ENCODE measurements at places on chromosomes 2 and 18.

GRCh38 chr2:104092886-104093285 is 761.0 kb upstream of the POU3F3 start:
- DNase-seq: no peak

GRCh38 chr2:3292416-3292815 is 85.2 kb downstream of the EIPR1 start:
- no peak for DNase-seq

GRCh38 chr2:11716689-11717321 is 29.6 kb upstream of the LPIN1 start:
- no peak for DNase-seq

DNA sequence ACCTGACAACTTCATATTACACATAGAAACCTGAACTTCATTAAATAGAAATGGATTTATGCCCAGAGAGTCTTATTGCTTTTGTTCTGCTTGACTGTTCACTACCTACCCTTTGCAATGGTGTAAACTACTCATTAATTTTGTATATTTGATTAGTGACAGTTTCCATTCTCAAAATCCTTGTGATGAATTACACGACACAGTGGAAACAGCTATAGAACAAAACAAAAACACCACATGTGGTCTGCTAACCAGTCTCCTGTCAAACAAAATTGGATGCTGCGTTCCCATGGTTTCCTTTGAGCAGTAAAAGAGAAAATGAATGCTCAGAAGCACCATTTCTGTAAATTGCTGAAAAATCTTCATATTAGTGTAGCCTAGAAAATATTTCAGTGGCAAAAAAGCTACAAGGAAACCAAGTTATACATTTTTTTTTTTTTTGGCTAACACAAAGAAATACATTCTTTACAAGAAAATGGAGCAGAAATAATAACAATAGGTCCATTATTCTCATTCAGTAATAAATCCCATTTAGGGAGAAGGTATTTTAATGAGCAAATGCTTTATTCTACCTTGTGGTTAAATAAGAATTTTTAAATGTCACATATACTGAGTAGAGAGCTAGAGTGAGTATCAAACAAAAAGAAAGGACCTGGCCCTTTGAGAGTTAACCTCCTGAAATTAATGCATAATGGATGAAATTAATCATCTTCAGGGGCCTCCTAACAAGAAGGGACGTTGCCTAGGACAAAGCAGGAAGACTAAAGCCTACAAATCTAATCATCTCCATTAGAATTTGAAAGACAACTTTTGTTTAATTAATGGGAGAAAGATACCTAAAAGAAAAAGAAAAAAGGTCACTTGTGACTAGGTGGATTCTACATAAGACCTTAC is 355.1 kb upstream of the ZC3H15 start:
- DNase-seq: no peak

DNA sequence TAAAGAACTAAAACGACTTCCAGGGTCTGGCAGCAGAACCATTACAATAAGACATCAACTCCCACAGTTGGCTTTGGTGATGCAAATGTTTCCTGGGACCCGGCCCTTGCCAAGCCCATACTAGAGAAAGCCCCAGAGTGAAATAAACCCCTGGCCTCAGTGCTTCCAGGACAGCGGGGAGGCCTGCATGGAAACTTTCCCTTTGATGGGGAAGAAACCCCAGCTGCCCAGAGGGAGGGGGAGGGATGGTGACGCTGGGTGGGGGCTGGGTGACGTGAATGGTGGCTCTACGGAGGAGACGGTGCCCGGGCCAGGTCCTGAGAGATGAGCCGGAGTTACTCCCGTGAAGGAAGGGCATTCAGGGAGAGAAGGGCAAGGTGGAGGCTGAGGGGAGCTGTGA is 27.5 kb downstream of the INHBB start:
- no peak for DNase-seq

DNA sequence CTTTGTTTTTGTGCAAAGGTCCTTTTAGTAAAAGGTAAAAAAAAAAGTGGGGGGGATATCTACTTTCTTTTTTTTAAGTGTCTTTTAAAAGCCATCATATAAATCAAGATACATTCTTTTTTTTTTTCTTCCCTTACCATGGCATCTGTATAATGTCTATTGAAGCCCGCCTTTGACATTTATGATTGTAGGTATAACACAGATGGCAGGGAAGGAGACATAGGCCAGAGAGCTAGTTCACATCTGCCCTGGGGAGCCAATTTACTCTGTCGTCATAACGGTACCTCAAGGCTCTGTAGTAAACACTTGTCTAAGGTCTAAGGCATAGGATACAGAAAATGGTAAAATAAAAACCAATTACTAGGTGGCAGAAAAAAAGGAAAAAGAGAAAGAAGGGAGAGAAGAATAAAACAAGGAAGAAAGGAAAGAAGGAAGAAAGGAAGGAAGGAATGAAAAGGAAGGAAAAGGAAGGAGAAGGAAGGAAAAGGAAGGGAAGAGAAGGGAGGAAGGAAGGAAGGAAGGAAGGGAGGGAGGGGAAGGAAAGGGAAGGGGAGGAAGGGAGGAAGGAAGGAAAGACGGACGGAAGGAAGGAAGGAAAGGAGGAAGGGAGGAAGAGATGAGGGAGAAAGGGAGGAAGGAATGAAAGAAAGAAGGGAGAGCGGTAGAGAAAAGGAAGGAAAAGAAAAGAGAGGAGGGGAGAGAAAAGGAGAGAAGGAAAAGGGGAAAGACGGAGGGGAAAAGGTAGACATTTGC is 343.5 kb downstream of the RBM43 start:
- DNase-seq: no peak

DNA sequence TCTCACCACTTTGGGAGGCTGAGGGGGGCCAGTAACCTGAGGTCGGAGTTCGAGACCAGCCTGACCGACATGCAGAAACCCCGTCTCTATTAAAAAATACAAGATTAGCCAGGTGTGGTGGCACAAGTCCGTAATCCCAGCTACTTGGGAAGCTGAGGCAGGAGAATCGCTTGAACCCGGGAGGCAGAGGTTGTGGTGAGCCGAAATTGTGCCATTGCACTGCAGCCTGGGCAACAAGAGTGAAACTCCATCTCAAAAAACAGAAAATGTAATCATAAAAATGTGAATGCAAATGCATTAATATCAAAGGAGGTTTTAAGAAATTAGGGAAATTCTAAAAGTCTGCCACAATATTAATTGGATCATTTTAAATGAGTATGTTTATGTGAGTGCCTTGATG is 45.7 kb downstream of the ACTR2 start:
- no peak for DNase-seq

DNA sequence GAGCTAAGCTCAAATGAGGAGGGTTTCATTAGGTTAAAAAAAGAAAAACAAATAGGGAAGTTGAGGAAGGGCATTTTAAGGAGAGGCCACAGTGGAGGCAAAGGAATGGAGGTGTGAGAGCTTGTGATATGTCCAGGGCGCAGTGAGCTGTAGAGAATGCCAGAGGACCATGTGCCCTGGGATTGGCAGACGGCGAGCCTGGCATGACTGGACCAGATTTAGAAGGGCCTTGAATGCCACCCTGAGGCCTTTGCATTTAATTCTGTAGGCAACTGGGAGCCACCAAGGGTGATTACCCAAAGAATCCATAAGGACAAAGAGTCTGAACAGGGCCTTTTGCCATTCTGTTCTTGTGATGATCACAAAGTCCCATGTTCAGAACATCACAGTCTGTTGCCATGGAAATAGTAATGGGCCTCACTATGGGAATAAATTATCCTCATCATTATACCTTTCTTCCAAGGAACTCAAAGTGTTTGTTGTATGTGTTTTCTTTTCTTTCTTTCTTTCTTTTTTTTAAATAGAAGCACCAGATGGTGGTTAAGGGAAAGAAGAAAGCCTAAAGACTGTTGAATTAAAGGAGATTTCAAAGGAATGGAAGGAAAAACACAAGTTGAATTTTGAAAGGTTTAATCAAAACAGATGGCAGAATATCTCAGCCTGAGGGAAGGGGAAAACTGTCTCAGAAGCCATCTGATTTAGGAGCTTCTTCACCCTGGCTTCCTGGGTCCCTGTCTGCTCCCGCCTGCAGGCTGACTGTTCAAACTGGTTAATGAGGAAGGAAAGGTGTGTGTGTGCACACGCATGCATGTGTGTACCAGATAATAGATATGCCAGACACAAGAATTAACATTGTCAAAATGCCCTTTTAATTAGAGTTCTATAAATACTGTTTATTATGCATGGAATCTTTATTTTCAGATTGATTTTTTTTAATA is 31.6 kb upstream of the NCOA1 start:
- DNase-seq: no peak

DNA sequence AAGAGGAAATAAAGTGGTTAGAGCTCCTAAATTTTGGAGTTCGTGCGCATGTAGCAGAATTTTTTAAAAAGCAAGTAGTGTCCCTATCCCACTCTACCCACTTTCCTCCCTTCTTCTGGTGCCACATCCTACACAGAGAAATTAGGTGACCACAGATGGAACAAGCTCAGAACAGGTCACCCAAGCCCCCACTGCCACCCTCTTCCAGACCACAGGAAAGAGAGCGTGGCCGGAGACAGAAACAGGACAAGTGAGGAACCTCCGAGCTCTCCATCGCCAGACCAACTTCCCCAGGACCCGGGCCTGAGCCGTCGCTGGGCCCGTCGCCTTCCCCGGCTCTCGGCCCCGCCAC is 433 bp downstream of the NPC1 start:
- no peak for DNase-seq

DNA sequence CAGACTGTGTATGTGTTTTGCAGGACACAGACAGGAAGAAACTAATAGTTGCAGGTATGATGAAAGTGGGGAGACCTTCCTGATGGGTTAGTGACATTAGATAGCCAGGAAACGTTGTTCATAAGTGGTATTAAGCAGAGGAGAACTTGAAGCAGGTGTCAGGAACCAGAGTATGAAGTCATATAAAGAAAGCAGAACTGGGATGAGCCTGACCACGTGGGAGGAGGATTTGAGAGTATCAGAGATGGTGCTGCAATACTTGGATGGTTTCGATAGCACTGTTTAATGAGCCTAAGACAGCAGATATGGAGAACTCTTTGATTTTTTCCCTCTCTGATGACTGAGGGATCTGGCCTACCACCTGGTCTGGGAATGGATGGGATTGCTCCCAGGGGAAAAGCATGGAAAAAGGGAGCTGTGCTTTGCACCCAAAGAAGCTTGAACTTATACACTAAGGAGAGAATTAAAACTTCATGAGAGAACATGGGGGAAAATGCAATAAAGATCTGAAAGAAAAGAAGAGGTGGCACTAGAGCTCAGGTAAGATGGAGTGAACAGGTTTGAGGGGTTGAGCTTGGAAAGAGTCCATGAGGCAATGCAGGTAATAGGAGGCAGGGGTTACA is 226.0 kb upstream of the LRRTM1 start:
- DNase-seq: no peak

GRCh38 chr2:116819355-116819754 is 995.1 kb upstream of the DDX18 start:
- DNase-seq: no peak

- no peak for DNase-seq
Measured at GRCh38 chr2:99624677-99625076, 134.9 kb upstream of the REV1 start.

DNA sequence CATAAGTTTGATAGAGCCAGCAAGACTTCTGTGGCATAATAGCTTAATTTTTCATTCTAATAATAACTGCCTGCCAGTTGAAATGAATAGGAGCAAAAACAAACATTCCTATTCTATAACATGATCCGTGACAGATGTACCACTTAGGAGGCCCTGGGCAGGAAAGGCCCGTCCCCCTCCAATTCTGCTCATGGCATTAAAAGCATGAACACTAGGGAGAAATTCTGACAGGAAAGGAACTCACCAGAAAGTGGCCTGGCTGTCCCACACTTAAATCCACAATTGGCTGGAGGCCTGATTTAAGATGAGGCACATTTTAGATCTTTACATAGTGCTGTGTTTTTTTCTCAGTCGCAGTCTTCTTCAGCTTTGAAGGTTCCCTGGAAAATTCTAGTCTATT is 261.9 kb upstream of the ETAA1 start:
- peak; percentile 2 for DNase-seq

Measured in DMS 273 treated with DMSO at 0.1 percent for 48 hours (cell line).